ENCODE measurements at places on chromosomes 7 and 10.

GRCh38 chr10:114485696-114486400 is 81.5 kb upstream of the AFAP1L2 start:
- no peak for DNase-seq

DNA sequence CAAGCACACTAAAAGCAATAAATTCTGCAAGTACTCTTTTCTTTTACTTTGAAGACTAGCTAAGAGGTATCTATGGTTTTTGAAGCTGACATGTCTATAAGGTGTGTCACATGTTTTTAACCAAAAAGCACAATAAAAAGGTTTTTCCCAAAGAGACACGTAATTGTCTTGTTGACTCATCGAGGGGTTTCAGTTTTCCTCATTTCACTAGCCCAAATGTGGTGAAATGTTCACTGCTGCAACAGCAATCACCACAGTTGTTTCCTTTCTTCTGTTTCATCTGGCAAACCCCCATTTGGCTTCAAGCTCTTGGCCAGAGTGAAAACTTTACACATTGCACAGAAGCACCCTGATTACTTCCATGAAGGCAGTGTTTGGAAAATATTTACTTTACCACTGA is 3.8 kb upstream of the HOXA4 start:
- no peak for DNase-seq

DNA sequence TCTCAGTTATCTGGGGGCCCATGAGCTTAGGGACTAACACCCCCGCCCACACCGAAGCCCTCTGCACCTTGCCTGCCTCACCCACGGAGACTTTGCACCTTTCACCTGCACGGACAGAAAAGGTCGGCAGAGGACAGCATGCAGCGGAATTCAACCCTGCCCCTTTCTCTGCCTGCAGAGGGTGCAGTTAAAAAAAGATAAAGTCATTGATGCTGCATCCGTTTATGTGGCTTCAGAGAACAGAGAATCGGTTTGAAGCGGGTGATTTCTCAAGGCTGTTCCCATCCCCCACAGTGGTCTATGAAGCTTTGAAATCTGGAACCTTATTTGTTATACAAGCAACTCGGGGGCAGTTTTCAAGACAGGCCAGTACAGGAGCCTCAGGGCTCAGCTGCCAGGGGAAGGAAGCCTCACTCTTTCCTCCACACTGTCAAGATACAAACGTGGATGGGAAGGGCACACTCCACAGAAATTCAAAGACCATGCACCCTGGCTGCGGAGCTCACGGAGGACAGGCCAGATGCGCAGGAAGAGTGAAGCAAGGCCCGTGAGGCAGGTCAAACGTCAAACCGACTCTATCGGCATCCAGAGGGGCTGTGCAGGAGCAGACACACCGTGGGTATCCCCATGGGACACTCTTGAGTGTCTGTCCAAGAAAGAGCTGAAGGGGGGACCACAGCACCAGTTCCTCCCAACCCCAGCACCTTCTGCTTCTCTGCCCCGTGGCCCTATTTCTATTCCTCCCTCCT is 66.3 kb downstream of the INSIG1 start:
- DNase-seq, result peak; percentile 34

- DNase-seq, result no peak
These were observed 208.1 kb upstream of the HDAC9 start for GRCh38 chr7:18287482-18287881.

DNA sequence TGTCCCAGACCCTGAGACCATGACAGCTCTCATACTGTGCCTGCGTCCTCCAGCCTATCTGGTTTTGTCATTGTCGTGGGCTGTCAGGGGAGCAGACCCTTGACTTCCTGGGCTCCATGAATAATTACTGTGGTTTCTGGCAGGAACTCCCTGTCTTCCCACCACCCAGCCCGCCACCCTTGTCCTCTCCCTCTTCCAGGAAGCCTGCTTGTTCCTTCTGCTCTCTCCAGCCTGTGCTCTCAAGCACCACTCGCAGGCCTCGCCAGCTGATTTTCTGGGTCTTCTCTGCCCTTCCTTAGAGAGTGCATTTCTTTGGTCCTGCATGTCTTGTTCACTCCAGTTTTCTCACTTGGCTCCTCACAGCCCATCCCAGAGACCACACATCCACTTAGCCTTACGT is 224.5 kb upstream of the INHBA start:
- no peak for DNase-seq

DNA sequence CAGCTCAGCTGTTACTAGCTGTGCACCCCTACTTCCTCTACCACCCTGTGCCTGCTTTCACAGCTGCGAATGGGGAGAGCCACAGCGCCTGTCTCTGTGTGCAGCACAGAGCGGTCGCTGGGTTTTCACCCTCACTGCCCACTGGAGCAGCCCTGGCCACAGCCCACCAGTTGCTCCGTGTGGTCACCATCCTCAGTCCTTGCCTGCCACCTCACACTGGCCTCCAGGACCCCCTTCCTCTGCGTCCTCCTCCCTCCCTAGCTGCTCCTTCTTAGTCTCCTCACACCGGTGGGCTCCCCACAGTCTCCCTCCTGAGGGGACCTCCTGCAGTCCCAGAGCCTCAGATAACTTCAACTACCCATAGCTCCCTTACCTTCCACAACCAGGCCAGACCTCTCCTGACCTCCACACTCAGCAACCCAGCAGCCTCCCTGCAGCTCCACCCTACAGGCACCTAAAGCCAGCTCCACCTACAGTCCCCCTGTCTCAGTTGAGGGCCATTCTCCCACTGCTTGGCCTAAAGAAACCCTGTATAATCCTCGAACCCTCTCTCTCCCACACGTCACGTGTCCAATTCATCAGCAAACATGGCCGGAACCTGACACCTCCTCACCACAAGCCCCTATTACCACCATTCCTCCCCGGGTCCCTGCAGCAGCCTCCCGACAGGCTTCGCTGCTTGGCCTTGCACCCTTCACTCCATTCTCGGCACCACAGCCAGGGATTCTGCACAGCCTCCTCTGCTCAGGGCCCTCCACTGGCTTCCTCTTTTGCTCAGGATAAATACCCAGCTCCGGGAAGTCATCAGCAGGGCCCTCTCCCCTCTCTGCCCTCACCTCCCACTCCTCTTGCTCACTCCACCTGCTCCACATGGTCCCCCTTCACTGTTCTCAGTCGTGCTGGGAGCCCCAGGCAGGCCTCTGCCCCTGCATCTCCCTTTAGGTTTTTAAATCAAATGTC is 28.1 kb downstream of the PLAC9 start:
- no peak for DNase-seq

DNA sequence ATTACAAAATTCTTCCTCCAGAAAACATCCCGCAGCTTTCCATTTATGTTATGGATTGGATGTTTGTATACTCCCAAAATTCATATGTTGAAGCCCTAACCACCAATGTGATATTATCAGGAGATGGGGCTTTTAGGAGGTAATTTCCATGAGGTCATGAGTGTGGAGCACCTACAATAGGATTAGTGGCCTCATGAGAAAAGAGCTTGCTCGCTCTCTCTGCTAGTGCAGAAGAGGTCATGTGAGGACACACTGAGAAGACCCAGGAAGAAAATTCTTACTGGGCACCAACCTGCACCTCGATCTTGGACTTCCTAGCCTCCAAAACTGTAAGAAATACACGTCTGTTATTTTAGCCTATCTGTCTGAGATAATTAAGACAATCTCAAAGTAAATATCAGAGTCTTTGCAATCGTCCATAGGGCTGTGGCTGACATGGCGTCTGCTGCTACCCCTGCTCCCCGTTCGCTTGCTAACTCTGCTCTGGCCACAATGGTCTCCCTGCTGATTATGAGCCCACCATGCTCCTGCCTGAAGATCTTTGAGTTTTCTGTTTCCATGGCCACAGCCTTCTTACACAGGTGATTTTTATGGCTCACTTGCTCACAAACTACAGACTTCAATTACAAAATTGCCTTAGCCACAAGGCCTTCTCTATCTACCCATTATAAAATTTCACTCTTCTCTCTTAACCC is 333.3 kb downstream of the CACNA2D1 start:
- no peak for DNase-seq

DNA sequence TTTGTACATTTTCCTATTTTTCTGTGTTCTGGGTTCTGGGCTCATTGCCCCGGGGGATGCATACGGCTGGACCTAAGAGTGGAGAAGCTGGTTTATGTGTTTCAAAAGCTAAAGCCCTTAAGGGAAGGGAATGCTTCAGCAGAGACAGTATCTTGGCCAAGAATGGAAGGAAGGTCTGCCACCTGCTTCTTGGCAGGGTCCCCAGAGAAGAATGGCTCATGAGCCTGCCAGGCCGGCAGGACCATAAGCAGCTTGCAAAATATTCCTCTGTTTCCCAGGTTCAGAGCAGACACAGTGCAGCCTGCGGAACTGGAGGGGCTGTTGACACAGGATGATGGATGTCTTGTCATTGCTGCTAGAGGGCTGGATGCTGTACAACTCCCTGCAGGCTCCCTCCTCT is 7.8 kb upstream of the ABHD11 start:
- DNase-seq, result no peak

DNA sequence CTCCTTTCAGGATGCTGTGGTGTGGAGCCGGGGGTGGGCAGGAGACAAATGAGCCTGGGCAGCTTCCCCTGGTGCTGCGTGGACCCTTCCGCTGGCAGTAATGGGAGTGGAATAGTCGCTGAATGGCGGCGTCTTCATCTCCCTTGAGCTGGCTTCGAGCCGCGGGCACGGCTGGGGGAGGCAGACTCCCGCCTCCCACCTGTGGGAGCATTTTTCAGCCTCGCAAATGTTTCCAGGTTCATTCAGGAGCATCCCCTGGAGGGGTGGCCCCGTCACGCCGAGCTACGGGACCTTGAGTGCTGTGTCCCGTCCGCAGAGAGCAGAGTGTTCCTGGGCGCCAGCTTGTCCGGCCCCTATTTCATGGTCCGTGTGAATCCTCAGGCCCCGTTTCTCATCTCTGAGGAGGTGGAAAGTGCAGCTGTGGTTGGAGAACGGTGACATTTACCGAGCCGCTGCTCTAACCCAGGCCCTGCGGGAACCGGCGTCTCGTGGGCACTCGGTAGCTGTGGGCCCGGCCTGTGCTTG is 18.1 kb downstream of the FAM20C start:
- DNase-seq, result no peak

GRCh38 chr7:81691199-81691821 is 78.5 kb downstream of the HGF start:
- DNase-seq, result no peak

- DNase-seq, result no peak
These were observed 966.7 kb upstream of the ZNF722 start for GRCh38 chr7:63031838-63032436.

GRCh38 chr7:1124164-1124563 is 35.8 kb downstream of the ZFAND2A start:
- peak; percentile 87 for DNase-seq

- DNase-seq, result no peak
These were observed 274.3 kb downstream of the CCDC3 start for GRCh38 chr10:12726971-12727831.

GRCh38 chr7:1538544-1539180 is 8.2 kb downstream of the MAFK start:
- peak; percentile 82 for DNase-seq

- no peak for DNase-seq
These were observed 17.7 kb downstream of the FRG2B start for GRCh38 chr10:133608855-133609254.

GRCh38 chr7:85289279-85289678 is 102.4 kb upstream of the SEMA3D start:
- DNase-seq, result no peak

- DNase-seq, result peak; percentile 75
These were observed 39.5 kb downstream of the PRKAG2 start for GRCh38 chr7:151837285-151838042.

DNA sequence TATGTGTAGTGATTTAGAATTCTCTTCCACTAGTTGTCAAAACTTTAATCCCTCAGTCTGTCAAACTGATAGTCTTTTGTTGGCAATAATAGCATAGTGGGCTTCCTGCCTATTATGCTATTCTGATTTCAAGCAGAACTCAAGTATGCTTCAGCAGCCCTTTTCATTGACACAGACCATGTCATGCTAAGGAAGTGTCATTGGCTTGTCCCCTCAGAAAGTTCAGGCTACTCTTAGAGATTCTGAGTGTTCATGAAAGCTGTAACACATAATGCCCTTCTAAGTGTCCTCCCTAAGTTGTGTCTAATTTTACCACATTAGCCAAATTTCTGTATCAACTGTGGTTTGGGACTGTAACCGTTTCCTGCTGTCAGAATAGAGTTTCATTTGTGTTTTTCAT is 198.7 kb downstream of the THSD7A start:
- DNase-seq, result no peak

- no peak for DNase-seq
These were observed 196.6 kb upstream of the TMEM196 start for GRCh38 chr7:19969859-19970493.

DNA sequence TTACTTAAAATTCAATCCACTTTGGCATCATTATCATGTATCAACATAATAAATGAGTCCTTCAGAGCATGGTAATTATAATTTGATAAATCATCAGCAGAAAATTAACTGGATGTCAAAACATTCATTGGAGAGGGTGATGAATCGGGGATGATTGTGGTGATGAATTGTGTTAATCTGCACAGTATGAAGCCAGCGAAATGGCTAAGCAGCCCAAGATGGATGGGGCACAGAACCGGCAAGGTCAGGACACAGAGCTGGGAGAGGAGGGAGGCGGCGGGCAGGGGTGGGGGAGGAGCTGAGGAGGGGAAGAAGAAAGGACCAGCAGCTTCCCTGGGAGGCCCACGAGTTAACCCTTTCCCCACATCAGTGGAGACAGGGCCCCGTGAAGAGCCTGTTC is 536.1 kb downstream of the LRMDA start:
- no peak for DNase-seq

DNA sequence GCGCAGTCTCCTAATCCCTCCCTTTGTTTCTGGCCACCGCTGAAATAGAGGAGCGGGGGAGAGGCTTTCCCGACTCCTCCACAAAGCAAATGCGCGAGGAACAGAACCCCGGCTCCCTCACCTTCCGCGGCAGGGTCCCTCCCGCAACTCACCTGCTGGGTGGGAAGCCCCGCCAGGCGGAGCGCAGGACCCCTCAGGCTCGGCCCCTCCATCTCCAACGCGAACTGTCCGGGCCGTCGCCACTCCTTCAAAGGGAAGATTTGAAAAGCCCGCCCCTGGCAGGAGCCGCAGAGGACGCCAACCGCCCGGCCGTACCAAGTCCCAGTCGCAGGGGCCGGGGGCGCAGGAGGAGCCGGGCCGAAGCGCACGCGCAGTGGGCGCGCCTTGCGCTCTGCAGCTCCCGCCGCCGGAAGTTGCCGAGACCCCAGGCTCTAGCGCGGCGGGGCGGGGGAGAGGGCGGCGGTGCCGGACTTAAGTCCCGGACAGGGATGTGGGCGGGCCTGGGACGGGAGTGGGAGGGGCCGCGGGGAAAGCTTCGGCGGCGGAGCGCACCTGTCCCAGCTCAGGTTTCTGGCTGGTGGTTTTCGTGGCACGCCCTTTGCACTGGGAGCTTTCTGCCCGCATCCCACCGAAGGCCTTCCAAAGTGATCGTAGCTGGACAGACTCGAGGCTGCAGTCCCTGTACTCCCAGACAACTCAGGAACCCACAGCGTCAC is at the start of gene RTKN2:
Gene RTKN2 (minus strand): TSS at position 446 of the 716 bp plus-strand sequence. CDS start 234 bp downstream, at position 212.
- DNase-seq, result peak; percentile 89

- DNase-seq, result no peak
These were observed 10.4 kb downstream of the C10orf105 start for GRCh38 chr10:71708897-71709882.

- no peak for DNase-seq
These were observed 17.4 kb downstream of the HBP1 start for GRCh38 chr7:107186240-107186639.

- no peak for DNase-seq
These were observed 29.6 kb upstream of the AKR1C3 start for GRCh38 chr10:5064656-5065055.

Data from posterior vena cava (tissue), 2 donors.